ENCODE measurements at places on chromosomes 3 and 15.
A peak's percentile ranks its signal among the peaks of the same experiment; 100 is the strongest.

- DNase-seq, result no peak
These were observed 24.4 kb downstream of the KLHL25 start for GRCh38 chr15:85770096-85771041.

DNA sequence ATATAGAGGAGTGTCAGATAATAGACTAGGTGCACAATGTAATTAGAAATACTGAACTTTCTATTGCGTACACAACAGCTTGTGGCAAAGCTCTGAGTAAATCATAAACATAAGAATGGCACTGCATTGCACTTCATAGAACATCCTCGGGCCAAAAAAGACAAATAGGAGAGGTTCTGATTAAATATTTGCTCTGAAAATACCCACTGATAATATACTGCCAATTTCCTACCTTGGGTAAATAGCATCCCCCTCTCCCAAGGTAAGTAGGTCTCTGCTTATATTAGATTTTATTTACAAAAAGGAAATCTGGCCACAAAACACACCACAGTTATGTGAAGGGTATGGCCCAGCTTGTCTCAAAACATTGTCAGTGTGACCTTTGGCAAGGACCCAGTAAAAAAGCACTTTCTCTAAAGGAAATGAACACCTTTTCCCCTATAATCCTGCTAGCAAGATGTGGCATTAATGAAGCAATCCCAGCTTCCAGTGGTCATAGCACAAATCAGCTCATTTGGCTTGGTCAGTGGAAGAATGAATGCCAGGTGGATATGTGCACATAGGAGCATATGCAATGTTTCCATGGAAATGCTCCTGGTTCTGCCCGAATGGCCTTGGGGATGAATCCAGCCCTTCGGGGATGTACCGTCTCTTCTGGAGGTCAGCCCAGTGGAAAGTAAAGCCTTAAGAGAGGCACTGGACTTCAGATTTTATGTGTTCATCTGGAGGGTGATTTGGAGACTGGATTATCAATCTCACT lies 315.9 kb downstream of the LSAMP start:
- DNase-seq, result no peak

GRCh38 chr15:91254766-91255165 lies 154.7 kb downstream of the SV2B start:
- no peak for DNase-seq

GRCh38 chr3:141123677-141124410 lies 72.7 kb downstream of the SPSB4 start:
- DNase-seq, result no peak

DNA sequence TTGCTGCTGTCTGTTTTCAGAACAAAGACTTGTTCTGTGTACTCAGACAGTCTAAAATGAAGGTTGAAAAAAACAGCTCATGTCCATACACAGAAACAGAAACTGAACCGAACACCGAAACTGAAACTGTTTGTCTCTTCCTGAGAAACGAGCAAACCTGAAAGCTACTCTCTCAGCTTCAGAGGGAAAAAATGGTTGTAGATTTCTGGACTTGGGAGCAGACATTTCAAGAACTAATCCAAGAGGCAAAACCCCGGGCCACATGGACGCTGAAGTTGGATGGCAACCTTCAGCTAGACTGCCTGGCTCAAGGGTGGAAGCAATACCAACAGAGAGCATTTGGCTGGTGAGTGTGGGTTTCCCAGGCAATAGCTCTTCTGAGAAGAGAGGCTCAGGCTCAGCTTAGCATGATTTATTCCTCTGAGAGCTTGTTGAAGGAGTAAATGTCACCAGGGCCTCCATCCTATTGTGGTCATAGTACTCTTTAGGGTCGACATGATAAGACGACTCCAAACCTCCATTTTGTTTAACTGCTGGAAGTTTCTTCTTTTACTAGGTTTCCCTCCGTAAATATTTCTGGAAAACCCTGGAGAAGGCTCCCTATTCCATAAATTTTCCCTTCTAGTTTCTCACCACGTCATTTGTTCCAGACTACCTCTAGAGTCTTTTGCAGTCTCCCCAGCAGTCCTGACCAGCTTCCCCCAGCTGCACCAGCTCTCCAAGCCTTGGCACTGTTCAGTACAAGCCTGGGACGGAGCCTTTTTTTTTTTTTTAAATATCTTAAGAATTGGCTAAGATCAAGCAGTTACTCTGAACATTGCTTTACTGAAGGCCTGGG lies at the start of gene RTP4:
RTP4 (plus strand) TSS at position 135 of the 838 bp plus-strand sequence; CDS start at position 192, 57 bp downstream.
- DNase-seq, result no peak

DNA sequence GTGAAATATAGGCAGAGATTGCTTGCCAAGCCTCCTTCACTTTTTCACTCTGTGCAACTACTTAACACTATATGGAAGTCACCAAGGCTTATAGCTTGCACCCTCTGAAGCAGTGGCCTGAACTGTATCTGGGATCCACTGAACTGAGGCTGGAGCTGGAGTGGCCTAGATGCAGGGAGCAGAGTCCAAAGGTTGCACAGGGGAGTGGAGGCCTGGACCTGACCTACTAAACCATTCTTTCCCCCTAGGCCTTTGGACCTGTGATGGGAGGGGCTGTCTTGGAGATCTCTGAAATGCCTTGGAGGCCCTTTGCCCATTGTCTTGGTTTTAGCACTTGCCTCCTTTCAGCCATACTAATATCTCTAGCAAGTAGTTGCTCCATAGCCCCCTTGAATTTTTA lies 57.5 kb downstream of the P2RY1 start:
- no peak for DNase-seq

- no peak for DNase-seq
These were observed 74.5 kb downstream of the TLE3 start for GRCh38 chr15:70023064-70023768.

GRCh38 chr15:70722266-70723121 lies 40.9 kb downstream of the UACA start:
- DNase-seq, result no peak

DNA sequence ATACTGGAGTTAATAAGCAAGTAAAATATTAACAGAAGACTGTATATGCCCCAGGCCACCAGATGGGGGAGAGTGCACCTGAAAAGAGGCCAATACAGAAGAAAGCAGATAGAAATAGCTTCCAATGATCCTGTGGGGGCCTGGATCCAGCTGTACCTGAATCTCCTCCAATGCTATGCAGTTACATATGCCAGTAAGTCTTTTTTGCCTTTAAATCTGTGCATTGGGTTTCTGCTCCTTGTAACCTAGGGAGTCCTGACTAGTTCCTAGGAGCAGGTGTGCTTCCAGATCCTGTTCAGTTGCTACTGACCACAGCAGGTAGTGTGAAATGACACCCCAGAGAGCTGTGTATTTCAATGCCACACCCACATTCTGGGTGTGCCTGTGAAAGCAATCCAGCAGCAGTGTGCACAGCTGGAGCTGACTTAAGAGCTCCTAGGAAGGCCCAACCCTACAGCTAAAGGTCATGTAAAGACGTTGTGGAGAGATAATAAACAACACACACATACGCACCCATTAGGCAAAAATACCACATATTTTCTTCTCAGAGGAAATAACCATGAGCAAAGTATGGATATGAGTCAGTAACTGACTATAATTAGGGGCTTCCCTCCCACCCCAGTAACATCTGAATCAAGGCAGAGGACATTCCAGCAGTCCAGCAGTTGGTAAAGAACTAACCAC lies 62.2 kb upstream of the AKAP13 start:
- DNase-seq, result no peak

DNA sequence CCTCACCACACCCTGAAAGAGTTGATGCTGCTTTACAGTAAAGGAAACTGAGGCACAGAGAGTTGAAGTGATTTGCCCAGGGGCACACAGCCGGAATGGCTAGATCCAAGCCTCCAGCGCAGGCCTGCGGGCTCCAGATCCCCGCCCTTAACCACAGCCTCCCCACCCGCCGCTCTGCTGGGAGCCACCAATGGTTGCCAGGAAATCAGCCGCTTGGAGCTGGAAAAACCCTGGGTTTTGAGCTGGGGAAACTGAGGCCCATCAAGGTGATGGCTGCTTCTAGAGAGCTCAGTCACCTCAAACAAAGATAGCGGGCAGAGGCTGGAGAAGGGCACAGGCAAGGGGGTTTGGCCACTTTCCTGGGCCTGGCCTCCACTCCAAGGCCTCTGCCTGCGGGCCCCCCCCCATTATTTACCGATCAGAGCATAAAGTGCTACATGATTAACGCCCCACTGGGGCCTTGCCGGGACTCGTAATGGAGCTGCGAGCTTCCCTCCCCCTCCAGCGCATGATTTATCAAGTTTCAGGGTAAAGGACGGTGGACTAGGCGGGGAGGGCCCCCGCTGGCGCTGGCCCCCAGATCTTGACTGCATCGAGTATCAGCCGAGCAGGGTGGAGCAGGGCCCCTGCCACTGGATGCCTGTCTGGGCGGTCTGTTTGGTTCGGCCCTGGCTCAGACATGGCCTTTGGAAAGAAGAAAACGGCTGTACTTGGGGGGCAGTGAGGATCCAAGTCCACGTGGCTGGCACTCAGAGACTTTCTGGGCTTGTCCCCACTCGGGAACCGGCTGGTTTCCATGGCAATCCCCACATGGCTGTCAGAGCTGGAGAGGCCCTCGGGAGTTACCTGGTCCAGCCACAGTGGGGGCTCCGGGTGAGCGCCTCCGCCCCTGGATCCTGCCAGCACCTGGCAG lies 9.1 kb downstream of the PLXND1 start:
- DNase-seq, result no peak

- DNase-seq, result peak; percentile 34
These were observed 27.2 kb upstream of the ZNF502 start for GRCh38 chr3:44685128-44685800.
